ENCODE measurements at places on chromosomes 7 and 10.

DNA sequence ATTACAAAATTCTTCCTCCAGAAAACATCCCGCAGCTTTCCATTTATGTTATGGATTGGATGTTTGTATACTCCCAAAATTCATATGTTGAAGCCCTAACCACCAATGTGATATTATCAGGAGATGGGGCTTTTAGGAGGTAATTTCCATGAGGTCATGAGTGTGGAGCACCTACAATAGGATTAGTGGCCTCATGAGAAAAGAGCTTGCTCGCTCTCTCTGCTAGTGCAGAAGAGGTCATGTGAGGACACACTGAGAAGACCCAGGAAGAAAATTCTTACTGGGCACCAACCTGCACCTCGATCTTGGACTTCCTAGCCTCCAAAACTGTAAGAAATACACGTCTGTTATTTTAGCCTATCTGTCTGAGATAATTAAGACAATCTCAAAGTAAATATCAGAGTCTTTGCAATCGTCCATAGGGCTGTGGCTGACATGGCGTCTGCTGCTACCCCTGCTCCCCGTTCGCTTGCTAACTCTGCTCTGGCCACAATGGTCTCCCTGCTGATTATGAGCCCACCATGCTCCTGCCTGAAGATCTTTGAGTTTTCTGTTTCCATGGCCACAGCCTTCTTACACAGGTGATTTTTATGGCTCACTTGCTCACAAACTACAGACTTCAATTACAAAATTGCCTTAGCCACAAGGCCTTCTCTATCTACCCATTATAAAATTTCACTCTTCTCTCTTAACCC is 333.3 kb downstream of the CACNA2D1 start:
- no peak for DNase-seq

DNA sequence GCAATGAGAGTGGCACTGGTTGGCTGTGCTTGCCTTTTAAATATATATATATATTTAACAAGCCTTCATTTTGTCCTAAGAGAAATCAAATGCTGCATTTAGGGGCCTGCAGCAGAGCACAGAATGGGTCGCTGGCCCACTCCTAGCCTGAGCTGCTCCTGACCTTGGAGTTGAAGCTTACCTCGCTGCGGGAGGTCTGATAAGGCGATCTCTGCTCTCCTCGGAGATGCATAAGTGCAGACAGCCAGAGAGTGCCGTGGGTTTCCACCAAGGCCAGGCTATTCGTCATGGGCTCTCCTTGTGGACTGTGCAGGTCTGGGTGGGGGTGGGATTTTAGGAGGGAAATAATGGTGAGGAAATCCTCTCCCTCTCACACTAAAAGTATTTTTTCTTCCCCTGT is 99.5 kb upstream of the IKZF1 start:
- no peak for DNase-seq

DNA sequence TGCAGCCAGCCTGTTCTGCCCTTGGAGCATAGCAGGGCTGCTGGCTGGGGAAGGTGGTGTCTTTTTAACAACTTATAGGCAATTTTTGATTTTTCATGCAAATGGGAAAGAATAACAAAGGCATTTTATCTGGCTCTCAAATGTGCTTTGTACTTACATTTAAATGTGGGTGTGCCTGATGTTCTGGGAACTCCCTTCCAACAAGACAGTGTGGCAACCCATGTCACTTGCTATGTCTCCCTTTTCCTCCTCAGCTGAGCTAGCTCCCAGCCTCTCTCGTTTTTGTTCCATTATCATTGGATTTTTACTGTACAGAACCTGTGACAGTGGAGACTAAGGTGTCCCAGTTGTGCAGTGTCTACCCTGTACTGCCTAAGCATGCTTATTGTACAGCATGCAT is 93.5 kb upstream of the PDCD4 start:
- DNase-seq: no peak

- no peak for DNase-seq
These were observed 101.9 kb upstream of the ARHGAP21 start for GRCh38 chr10:24825551-24825950.

Measured in NT2/D1 (cell line).